ENCODE measurements at places on chromosomes 12 and 14.

DNA sequence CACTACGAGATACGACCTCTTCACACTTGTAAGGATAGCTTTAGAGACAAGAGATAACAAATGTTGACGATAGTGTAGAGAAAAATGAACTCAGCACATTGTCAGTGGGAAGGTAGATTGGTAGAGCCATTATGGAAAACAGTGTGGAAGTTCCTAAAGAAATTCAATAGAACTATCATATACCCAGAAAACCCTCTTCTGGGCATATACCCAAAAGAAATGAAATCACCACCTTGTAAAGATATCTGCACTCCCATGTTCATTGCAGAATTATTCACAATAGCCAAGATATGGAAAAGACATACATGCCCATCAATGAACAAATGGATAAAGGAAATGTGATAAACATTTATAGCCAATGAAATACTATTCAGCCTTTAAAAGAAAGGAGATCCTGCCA lies 499.8 kb upstream of the TBX3 start:
- no peak for DNase-seq

- no peak for DNase-seq
Measured at GRCh38 chr14:87529081-87529480, 463.9 kb downstream of the GALC start.

GRCh38 chr14:82153689-82154088 lies 620.0 kb upstream of the SEL1L start:
- no peak for DNase-seq

GRCh38 chr14:24289649-24290280 lies 9.8 kb downstream of the DHRS1 start:
- DNase-seq = peak; percentile 71

GRCh38 chr12:99278899-99279298 lies 368.7 kb upstream of the GARIN6 start:
- no peak for DNase-seq

GRCh38 chr14:75261820-75262219 lies 16.8 kb upstream of the FOS start:
- no peak for DNase-seq

DNA sequence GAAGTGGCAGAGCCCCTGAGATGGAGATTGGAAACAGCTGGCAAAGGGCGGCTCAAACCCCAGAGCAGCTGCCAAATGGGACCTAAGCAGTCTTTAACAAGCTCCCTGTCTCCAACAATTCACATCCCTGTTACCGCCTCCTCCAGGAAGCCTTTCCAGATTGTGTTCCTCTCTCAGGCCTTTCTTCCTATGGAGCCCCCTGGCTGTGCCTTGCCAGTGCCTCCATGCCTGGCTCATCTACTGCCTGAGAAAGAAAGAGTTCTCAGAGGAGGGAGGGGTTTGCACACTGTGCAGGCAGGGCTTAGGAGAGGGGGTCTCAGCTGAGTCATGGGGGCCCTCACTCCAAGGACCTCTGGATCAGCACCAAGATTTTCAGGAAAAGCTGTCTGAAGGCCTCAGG lies 8.8 kb upstream of the KRT74 start:
- no peak for DNase-seq

GRCh38 chr14:100822532-100823296 lies 3.2 kb upstream of the MEG3 start:
- no peak for DNase-seq

DNA sequence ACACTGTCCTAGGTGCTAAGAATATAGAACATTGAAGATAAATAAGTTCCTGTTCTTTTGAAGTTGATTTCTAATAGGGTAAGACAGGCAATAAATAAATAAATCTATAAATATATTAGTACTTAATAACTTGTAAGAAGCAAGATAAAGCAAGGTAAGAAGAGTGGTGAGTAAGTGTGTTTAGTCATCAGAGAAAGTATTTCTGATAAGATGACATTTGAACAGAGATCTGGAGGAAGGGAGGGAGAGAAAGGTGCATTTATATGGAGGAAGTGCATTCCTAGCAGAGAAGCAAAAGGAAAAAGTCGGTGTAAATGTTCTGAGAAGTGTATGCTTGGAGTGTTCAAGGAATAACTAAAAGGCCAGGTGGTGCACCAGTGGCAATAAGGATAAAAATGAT lies 184.4 kb upstream of the GRIP1 start:
- no peak for DNase-seq

DNA sequence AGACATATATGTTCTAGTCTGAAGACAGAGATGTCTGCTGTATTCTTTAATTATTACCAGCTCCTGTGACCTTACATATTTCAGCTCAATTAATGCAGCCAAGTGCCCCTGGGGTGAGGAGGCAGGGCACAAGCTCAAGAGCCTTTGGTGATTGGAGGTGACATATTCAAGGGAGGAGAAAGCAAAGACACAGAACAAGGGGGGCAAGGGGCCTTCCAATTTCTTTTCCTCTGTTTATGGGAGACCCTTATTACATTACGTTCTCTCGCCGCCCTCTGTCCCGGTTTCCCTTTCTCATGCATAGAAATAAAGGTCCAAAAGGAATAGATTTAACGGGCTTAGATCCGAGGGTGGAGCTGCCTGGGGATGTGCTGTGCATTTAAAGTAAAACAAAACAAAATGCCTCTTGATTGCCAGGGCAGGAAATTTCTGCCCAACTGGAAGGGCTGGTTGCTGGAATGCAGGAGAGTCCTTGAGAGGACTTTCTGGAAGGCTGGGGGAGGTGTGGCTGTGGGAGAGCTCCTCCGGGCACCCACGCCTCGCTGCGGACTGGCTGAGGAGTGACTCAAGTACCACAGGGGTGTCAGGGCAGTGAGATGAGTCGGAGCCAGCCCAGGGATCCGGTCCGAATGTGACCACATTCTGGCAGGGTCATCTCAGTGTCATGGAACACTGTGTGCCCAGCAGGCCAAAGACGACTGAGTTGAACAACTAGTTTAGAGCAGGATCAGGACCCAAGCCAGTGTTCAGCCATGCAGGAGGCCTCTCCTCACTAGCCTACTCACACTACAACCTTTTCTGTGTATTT lies 32.1 kb upstream of the GSG1 start:
- no peak for DNase-seq

GRCh38 chr12:131815131-131815530 lies 13.1 kb upstream of the MMP17 start:
- no peak for DNase-seq

GRCh38 chr12:121202407-121203355 lies 7.2 kb upstream of the P2RX4 start:
- no peak for DNase-seq

GRCh38 chr12:76263696-76264095 lies 84.5 kb downstream of the BBS10 start:
- no peak for DNase-seq

DNA sequence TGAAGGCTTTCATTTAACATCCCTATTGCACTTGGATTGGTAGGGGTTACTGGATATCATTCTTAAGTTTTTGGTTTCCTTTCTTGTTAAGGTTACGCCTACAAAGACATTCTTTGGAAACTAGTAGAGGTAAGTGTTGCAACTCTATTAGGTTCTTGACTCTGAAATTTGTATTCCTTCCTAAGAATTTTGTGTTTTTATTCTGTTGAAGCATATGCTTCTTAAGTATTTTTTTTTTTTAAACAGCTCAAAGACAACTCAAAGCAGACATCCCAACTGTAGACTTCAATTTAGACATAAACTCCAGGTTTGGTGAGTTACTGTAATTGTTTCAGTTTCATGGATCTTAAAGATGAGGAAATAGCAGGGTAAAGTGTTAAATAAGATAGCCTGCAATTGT lies 1.1 kb upstream of the RBMS2 start:
- DNase-seq = no peak

GRCh38 chr14:99754141-99755067 lies 38.8 kb upstream of the EML1 start:
- no peak for DNase-seq

DNA sequence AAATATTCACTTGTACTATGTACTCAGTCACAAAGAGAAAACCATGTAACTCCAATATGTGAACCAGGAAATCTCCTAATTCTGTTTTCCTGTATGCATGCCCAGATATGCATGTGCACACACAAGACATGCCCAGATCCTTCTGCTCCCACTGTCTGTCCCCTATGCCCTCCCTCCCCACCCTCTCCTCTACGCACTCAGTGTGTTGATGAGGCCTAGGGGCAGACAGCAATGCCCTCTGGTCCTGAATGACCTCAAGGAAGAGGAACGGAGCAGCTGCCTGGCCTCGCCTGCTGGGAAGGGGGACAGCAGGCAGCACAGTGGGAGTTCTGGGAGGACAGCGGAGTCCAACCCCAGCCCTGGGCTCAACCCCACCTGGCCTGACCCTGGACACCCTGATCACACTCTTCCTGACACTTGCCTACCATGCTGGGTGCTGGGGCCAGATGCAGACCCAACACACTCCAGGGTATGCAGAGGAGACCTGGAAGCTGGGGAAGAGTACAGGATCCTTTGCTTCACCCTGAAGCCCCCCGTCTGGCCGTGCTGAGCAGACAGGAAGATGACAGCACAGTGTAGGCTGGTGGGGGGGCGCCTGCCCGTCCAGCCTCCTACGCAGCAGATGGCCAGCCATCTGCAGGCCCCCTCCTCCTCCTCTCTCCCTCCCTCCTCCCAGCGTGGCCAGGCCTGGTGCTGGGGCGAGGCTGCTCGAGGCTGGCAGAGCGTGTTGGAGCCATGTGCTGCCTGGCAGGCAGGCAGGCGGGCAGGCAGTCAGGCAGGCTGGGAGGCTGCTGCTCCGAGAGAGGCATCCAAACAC lies 106.6 kb upstream of the NCOR2 start:
- DNase-seq = no peak

DNA sequence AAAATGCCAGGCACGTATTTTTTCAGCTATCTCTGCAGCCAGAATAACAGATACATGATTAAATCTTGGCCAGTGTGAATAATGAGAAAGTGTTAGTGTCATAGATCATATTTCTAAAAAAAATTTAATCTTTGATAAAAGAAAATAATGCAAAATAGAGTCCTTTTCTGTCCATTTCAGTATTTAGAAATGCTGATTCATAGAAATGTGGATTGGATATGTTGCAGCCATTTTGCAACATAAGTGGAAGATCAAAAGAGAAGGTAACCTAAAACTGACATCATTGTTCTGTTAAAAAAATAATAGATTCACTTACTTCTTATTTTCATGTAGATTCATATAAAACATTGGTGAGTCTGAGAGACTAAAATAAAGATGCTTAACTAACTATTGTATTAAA lies 1010.3 kb downstream of the LRFN5 start:
- no peak for DNase-seq

GRCh38 chr14:65239143-65239937 lies 137.0 kb upstream of the MAX start:
- no peak for DNase-seq

DNA sequence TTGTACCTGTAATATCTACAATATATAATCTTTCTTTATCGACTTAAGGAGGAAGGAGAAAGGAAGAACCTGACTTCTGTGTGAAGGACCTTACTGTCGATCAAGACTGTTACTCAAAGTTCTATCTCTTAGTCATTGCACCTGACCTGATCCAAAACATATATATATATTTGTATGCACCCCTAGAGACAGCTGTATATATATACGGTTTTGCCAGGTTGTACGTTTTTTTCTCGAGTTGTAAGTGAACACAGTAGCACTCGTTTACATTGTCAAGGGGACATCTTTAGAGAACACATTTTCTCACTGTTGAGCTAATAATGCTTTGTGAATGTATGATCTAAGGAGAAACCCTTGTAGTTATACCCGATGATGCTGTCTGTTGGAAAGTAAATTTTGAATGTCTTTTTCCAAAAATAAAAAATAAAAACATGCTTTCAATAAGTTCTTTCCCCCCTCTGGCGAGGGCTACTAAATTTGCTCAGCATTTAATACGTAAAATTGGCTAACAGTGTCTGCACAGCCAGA lies 536 bp upstream of the SLC35E3 start:
- DNase-seq = no peak

DNA sequence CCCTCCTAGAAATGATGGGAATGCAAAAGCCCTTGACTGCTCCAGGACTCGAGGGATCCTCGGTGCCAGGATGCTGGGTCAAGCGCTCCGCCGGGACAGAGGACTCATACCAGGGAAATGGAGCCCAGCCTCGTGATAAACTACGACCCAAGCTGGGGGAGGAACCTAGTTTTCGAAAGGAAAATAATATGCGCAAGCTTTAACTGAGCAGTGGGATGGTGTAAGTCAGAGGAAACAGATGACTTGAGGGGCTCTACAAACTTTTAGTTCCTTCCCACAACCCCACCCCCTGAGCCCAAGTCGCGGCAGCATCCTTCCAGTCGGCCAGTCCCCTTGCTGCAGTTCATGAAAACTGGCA lies 654 bp upstream of the SUPT16H start:
- peak; percentile 24 for DNase-seq

DNA sequence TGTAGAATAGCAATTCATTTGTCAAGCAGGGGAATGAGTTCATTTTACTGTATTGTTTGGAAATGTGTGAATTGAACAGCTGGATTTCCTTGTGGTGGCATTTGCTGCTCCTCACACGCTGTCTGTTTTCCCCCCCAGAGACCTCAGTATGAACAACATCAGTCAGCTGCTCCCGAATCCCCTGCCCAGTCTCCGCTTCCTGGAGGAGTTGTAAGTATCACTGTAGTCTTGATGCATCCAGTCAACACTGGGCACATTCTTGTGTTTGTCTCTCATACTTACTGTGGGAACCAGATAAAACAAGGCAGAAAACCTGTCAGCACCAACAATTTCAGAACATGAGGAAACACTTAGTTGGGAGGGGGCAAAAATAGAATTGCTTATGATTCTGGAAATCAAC lies 64.9 kb downstream of the LGR5 start:
- DNase-seq = no peak

GRCh38 chr12:44774815-44775411 lies 101.2 kb downstream of the NELL2 start:
- DNase-seq = peak; percentile 50

DNA sequence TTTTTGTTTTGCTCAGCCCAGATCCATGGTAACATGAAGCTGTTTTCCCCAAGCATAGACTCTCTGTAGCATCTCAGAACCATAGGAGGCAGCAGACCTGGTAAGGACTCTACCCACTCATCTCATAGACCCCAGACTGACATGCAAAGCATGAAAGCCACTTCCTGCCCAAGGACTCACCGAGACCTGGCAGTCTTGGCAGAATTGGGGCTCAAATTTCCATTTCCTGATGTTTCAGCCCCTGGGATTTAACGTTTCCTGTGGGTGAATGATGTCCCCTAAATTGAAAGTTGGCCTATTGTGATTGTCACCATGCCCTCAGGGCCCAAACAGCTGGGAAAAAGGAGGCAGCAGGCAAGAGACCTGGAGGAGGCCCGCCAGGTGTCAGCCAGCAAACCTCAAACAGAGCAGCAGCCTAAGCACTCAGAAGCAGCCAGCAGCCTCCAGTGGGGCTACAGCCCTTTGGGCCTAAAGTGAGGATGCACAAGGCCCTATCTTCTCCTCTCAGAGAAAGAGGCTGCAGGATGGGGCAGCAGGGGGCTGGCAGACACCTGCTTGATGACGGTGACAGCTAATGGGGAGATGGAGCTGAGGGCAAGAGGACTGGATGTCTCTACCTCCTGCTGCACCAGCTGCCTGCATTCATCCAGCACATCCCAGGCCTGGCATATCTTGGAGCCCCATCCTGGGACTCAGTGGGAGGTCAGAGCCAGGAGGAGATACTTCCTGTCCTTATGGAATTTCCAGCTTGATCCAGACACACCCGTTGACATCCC lies 8.5 kb downstream of the KRT85 start:
- no peak for DNase-seq

GRCh38 chr12:100798286-100799160 lies 3.9 kb downstream of the ANO4 start:
- DNase-seq = no peak

- DNase-seq = no peak
Measured at GRCh38 chr14:84409435-84409834, 1120.5 kb upstream of the FLRT2 start.

Data from stimulated activated CD4-positive, alpha-beta T cell treated with anti-CD3 and anti-CD28 coated beads, TNF-alpha, amount 100 ng/mL, for 24 hours (primary cell).